GM12892 (cell line): ENCODE measurements at places on chromosomes 1 and 21.

- DNase-seq, result no peak
Measured at GRCh38 chr21:15221799-15222386, 157.1 kb upstream of the NRIP1 start.

- DNase-seq, result no peak
Measured at GRCh38 chr1:93611668-93612067, 70.0 kb downstream of the BCAR3 start.

- DNase-seq, result no peak
Measured at GRCh38 chr1:101130673-101131072, 105.1 kb upstream of the DPH5 start.

DNA sequence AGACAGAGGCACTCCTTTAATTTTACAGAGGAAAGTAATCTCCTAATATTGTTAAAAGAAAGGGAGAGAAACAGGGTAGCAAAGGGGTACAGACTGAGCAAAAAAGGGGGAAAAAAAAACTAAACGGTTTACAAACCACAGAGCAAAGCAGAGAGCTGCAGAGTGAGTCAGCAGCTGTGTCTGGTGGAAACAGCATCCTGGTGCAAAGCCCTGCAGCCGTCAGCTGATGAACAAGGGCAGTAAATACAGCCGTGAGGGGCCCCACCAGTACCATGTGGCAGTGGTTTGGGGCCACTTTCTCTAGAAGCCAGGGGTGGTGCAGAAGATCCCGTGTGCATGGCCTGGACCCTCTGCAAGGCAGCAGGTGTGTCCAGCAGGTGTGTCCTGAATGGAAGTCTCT lies 111.3 kb downstream of the ERG start:
- DNase-seq, result no peak

DNA sequence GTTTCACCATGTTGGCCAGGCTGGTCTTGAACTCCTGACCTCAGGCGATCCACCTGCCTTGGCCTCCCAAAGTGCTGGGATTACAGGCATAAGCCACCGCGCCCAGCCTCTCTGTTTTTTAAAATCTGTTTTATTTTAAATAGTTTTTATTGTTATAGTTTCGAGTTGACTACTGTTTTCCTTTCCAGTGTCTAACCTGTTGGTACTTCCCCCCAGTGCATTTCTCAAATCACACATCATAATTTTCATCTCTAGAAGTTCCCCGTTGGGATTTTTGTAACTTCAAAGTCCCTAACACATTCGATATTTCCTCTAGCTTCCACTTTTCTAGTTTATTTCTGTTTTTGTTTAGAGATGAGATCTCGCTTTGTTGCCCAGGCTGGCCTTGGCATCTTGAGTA lies 7.5 kb downstream of the HES4 start:
- no peak for DNase-seq

DNA sequence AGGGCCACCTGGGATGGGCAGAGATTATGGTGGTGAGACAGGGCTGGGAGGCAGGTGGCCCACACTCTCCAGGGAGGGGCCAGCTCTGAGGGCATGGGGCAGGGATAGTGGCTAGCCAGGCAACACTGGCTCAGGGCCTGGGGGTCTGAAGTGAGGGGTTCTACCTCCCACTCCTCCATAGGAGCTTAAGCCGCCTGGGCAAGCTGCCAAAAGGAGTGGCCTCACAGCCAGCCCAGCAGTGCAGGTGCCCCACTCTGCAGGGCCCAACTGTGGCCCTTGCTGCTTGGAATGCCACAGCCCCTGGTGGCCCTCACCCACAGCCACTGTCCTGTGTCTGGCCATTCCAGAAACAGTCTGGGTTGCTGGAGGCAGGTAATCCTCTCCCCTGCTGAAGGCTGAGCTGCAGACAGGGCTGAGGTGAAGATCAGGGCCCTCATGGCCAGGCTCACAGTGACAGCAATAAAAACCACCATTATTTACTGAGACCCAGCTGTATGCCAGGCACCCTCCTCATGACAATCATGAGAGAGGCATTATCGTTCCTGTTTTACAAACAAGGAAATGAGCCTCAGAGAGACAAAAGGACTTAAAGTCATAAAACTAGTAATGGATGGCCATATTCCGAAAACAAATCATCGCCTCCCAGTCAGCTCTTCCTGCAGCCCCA lies 31.0 kb downstream of the KIF21B start:
- no peak for DNase-seq

DNA sequence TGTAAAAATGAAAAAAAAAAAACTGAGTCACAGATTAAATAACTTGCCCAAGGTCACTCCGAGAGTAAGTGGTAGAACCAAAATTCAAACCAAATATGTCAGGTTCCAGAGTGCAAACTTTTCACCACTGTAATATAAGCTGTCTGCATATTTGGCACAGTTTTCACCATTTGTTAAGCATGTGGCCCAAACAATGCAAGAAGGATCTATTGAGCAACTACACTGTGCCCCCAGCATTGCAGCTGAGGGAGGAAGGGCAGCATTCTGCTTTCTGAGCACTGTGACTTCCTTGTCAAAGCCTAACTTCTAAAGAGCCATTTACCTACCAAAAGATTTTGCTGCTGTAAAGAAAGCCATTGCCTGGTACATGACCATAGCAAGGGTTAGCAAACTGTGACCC lies 133.4 kb downstream of the SYT2 start:
- DNase-seq, result no peak

GRCh38 chr1:56816909-56817308 lies 2.3 kb downstream of the FYB2 start:
- DNase-seq, result no peak

- DNase-seq, result no peak
Measured at GRCh38 chr1:219503604-219504003, 109.3 kb downstream of the ZC3H11B start.

DNA sequence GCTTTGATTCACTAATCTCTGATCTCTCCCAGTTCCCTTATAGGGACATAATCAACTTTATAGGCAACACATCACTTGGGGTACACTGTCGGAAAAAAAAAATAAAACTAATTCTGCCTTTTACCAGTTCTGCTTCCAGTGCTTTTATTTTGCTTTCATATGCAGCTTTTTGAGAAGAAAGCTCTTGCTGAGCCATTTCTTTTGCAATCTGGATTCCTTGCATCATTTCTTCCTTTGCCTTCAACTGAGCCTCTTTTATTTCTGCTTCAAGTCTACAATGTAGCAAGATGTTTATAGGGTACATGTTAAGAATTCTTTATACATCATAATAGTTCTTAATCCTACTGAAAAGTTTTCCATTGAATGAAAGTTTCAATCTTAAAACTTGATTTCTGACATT lies 30.6 kb downstream of the KIF14 start:
- no peak for DNase-seq

DNA sequence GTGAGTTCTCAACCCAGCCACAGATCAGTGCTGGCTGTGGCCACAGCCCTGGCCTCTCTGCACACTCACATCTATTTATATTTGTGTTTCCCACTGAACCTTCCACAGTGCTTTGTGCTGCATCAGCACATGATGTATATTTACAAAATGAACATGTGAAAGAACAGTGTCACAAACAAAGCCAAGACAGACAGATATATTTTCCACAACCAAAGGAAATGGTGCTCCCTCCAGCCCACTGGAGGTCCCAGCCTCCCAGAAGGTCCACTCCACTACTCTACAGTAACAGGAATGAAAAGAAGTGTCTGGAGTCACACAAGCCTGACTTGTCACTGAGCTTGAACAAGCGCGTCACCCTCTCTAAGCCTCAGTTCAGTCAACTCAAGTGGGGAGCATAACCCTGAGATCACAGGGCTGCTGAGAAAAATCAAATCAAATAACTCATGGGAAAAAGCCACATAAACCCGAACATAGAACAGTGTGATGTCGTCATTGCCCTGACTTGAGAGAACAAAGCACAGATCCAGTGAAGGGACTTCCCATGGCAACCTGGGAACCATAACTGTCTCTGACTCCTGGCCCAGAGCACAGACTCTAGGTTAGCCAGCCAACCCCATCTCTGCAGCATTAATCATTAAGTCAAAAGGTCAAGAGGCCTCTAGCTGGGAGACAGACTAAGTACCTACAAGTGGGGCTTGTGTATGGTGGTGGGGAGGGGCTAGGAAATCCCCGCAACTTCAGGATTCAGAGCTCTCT lies 121.2 kb downstream of the TRABD2B start:
- no peak for DNase-seq

DNA sequence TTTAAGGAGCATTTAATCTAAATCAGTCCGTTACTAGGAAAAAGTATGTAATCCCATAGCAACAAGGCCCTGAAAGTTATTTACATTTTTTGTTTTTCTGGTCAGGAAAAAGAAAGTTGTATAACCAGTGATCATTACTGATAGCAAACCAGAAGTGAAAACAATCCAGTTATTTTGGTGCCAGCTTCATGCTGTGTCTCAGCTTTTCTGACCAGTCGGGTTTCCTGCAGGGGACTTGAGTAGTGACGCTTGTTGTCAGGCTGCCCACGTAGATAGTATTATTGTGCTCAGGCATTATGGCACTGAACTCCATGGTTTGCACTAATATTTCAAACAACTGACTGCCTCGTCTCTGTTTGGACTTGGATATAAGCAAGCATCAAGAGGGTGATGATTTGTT lies 55.2 kb downstream of the SASS6 start:
- DNase-seq, result no peak

GRCh38 chr1:95770581-95770980 lies 536.6 kb downstream of the RWDD3 start:
- DNase-seq, result no peak

DNA sequence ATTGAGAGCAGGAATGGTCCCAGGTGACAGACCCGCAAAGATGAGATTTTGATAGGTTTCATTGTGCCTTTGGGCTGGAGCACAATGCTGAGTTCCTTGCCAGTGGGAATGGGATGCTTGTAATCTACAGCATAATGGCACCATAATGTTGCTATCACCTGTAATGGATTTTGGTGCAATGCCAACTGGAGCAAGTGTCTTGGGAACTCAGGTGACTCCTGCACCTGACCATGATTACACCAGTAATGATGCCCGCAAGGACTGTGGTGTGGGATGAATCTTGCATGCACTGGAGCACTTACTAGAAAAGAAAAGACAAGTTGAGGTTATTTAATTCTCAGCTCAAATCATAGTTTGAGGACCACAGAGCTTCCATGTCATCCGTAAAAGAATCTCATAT lies 96.7 kb downstream of the PTPRU start:
- DNase-seq, result no peak

- DNase-seq, result no peak
Measured at GRCh38 chr1:212341090-212341489, 55.9 kb downstream of the PPP2R5A start.

DNA sequence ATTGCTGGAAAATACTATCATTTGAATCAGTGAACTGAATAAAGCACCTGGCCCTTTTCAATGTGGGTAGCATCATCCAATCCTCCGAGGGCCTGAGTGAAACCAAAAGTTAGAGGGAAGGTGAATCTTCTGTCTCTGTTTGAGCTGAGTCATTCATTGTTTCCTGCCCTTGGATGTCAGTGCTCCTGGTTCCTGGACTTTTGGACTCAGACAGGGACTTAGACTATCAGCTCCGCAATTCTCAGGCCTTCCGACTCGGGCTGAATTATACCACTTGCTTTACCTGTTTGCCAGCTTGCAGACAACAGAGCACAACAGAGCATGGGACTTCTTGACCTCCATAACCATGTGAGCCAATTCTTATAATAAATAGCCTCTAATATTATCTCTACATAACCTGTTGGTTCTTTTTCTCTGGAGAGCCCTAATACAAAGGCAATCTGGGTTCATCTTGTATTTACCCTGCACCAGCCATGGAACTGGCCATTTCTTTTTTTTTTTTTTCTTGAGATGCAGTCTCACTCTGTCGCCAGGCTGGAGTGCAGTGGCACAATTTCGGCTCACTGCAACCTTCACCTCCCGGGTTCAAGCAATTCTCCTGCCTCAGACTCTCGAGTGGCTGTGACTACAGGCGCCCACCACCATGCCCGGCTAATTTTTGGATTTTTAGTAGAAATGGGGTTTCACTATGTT lies 19.2 kb upstream of the VASH2 start:
- DNase-seq, result no peak

- no peak for DNase-seq
Measured at GRCh38 chr1:1614204-1614953, 921 bp upstream of the MIB2 start.

GRCh38 chr1:19840228-19840627 lies 25.1 kb upstream of the RNF186 start:
- DNase-seq, result no peak

GRCh38 chr1:56413671-56414199 lies 165.6 kb downstream of the PLPP3 start:
- no peak for DNase-seq

GRCh38 chr1:199550199-199551065 lies 477.1 kb upstream of the NR5A2 start:
- DNase-seq, result no peak

DNA sequence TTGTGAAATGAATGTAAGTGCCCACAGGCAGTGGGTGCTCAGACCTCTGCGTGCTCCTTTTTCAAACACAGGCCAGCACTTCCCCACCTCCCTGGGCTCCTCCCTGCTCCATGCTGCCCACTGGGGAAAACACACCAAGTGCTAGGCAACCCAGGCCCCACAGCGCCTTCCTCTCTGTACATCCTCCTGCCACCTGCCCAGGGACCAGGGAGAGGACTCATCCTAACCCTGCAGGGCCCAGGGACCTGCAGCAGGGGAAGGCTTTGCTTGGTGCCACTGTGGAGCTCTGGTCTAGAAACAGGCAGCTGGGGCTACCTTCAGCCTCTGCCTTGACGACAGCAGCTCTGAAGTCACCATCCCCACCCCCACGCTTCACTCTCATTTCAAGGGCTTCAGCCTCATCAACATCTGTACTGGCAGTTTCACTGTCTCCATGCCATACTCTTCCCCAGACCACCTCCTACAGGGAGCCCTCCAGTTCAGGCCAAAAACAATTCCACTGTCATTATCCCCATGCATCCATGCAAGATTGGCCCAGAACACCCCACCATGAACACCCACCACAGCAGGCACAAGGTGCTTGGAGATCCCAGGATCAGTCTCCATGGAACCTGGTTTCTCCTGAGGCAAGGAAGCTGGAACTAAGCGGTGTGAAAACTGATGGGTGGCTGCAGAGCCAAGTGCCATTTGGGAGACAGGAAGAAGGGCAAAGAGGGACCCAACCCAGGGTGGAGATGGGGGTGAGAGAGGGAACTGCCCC lies 1.1 kb downstream of the IGSF8 start:
- no peak for DNase-seq

GRCh38 chr1:17618558-17619247 lies 79.2 kb downstream of the ARHGEF10L start:
- DNase-seq, result no peak

GRCh38 chr1:116076831-116077230 lies 34.4 kb upstream of the MAB21L3 start:
- no peak for DNase-seq

- no peak for DNase-seq
Measured at GRCh38 chr1:243471754-243472745, 216.2 kb downstream of the SDCCAG8 start.

GRCh38 chr1:1101503-1101902 lies 14.4 kb downstream of the C1orf159 start:
- DNase-seq, result no peak
